ENCODE measurements at places on chromosomes 2 and 18.

- DNase-seq, result no peak
Measured at GRCh38 chr2:128832946-128833663, 514.4 kb upstream of the HS6ST1 start.

- DNase-seq, result peak; percentile 87
Measured at GRCh38 chr2:74010087-74010541, 25.4 kb downstream of the TET3 start.

- no peak for DNase-seq
Measured at GRCh38 chr2:10658914-10659257, 30.9 kb downstream of the NOL10 start.

DNA sequence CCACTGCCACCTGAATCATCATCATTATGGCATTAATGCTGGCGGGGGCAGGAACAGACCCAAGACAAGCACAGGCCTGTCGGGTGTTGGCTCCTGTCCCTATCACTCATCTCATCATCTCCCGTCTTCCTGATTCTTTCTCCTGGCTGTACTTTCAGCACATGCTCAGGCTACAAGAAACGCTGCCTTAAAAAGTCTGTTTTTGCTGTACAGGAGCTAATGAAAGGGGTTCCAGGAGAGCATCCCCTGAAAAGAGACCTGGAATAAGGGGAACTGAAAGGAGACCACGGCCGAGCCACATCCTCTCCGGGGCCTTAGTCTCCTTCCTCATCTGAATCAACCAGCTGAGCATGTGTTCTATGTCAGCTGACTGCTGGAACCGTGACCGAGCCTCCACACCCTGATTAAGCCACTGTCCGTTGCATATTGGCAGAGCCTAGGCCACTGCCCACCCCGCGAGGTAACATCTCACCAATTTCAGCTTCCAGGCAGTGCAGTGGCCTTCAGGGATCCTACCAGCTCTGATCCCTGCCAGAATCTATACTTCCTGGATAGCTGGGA, 62.6 kb downstream of the DNMT3A start:
- no peak for DNase-seq

- no peak for DNase-seq
Measured at GRCh38 chr2:135585586-135585985, 54.3 kb downstream of the R3HDM1 start.

DNA sequence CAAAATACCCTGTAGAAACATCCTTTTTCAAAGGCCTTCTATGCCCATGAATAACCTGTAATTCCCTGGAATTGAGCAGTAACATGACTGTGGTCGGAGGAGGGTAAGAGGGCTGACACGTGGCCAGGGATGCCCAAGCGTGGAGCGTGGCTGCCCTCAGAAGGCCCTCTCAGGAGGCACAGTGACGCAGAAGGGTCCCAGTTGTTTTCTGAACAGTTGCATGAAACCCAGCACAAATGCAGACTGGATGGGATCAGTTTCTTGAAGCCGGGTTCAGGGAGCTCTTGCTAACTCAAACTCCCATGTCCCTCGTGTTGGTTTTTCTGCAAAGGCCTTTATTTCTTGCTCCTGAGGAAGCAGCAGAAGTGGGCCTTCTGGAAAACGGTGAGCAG, 237.0 kb downstream of the ALPK2 start:
- no peak for DNase-seq

- DNase-seq, result no peak
Measured at GRCh38 chr2:151611351-151611750, 122.9 kb downstream of the NEB start.

GRCh38 chr18:32258148-32258547, 68.3 kb downstream of the MEP1B start:
- no peak for DNase-seq

DNA sequence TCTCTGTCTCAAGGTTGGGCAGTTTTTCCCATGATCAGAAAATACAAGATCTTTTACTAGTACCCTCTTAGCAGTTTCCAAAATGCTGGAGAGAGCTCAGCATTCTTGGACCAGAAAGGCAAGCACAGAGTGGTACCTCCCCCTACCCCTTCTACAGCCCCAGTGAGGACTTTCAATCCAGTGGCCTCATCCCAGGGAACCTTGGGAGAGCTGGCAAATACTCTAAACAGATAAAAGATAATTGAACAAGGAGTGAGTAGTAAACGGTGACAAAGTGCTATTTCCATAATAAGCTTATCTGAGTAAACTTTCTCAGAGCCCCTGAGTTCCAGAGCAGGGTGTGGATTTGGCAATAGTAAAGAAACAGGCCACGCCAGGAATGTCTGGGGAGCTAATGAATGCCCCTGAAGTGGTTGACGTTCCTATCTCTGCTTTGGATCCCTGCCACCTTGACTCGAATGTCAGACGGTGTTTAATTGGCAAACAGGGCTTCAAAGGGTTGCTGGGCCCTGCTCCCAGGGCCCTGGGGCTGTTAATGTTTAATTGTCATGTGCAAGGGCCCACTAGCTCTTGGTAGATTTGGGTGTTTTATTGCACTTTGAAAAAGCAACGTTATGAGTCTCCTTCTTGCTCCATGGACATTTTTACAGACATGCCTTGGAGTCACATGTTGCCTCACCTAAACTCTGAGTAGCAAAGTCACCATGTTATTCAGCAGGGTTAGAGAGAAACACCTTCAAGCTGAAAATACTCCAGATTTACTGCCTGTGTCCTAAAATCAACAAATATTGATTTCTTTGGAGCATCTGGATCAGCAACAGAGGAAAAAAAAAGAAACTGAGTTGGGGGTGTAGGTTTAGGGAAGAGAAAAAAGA, 239.9 kb downstream of the CYRIA start:
- DNase-seq, result peak; percentile 11

DNA sequence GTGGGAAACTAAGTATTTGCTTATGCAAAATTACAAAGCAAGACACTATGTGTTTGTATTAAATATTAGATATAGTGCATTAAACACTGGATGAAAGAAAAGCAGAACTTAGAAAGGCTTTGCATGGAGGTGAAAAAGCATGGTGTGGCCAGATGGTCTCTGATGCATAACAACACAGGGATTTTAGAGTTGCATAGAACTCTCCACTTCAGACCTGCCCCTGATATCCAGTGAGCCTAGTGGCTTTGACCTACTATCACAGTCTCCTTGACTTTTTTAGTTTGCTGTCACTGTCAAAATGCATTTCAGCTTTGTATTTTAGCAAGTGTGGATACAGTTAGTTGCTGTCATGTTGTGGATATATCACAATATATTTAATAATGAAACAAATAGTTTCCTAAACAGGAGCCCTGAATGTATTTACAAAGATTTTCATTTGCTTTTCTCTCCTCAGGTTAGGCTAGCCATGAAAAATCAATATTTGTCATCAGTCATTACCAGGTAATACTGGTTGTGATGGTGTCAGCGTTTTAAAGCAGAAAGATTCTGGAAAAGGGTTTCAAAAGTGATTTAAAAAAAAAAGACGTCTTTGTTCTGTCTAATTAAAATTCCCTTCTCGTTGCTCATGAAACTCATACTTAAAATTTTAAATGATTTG, 5.2 kb downstream of the CSRNP3 start:
- DNase-seq, result no peak

DNA sequence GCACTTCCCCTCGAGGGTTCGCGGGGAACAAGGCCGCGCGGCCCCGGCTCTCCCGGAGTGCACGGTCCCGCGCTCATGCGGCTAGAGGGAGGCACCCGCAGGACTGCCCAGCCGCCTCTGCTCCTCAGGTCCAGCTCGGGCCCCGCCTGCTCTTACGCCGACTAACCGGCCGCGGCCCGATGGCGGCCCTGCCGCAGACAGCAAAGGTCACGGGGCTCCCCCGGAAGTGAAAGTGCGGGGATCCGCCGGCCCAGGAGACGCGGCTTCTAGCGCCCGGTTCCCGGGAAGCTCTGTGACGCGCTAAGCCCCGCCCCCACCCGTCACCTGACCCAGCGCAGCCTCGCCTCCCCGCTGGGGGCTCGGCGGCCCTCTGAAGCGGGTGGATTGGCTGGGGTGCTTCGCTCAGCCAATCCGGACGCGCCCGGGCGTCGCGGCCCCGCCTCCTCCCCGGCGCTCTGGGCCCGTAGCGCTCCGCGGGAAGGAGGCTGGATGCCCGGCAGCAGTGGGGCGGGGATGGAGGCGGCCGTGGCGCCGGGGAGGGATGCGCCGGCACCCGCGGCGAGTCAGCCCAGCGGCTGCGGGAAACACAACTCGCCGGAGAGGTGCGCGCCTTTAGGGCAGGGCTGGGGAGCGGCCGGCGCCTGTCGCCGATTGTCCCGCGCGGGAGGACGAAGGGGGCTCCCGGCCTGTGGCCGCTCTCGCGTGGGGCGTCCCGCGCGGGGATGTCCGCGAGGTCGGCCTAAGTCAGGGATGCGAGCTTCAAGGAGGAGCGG, at the start of gene SCLY:
Gene SCLY, plus strand, starts transcription at position 460 of the 773 bp plus-strand sequence. Its CDS starts 54 bp downstream, at position 514.
- peak; percentile 90 for DNase-seq
